ENCODE measurements at places on chromosomes 16 and 17. TPM values are rescaled to one million over a fixed set of nuclear protein-coding genes. Genes with fewer than 3 reads are reported as not detected.

- DNase-seq: no peak
Observed at GRCh38 chr17:45201457-45201856, 20.2 kb upstream of the FMNL1 start.

GRCh38 chr17:59642565-59642964, 22.9 kb downstream of the CLTC start:
- no peak for DNase-seq

DNA sequence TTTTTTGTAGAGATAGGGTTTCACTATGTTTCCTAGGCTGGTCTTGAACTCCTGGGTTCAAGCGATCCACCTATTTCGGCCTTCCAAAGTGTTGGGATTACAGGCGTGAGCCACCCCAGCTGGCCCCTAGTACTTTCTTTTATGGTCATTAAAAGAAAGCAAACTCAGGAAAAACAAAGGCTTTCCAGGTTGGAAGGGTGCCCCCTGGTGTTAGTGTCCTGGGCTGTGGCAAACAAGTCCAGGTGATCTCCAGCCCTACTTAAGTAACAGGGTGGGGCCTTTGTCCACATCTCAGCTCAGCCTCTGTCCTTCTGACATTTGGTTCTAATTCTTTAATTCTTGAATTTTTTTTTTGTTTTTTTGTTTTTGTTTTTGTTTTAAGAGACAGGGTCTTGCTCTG, 6.9 kb downstream of the IGFBP4 start:
- peak; percentile 46 for DNase-seq

The CDR2 gene
- total RNA-seq: 83.0 TPM

The OTOP2 gene
- total RNA-seq: not detected

The SCIMP gene
- total RNA-seq: 1.0 TPM

DNA sequence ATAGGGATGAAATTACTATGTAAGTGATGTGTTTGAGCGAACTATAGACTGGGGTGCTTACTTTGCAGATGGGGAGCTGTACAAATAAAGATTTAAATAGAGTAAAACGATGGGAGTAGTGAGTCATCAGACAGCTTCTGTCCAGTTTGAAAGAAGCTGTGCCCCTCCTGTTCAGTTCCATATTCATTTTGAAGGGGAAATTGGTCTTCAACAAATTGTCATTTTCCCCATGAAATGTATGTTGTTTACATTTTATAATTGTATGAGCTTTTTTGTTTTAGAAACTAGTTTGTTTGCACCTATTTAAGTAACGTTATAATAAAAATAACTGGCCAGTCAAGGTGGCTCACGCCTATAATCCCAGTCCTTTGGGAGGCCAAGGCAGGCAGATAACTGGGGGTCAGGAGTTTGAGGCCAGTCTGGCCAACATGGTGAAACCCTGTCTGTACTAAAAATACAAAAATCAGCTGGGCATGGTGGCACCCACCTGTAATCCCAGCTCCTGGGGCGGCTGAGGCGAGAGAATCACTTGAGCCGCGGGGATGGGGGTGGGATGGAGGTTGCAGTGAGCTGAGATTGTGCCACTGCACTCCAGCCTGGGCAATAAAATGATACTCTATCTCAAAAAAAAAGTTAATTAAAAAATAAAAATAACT, 20.2 kb downstream of the SEC14L1 start:
- DNase-seq: no peak

The BAHCC1 gene
- 13.7 TPM for total RNA-seq

DNA sequence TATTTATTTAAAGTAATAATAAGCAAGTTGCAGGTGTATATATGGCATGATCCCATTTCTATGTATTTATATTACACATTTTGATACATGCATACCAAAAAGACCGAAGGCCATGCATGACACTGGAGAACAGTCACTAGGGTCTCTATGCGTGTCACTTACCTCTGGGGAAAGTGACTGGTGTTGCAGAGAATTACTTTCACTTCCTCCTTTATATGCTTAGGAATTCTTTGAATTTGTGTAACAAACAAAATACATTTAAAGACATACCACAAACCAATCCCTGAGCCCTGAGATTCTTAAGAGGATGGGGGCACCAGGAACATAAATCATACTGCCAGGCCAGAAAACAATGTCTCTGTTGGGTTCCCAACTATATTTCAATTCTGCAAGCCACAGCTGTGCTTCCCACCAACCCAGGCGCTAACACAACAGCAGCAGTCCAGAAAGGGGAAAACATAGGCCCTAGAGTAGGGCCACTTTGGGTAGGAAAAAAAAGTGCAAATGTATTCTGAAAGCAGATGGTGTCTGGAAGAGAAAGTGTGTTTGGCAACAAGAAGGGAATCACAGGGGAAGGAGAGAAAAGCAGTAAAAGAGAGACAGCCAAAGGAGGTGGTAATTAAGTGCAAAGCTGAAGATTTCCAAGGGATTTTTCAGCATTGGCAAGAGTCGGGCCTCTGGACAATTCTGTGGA, 24.5 kb upstream of the HYDIN start:
- DNase-seq: no peak

The LGALS9B gene
- total RNA-seq: not detected

DNA sequence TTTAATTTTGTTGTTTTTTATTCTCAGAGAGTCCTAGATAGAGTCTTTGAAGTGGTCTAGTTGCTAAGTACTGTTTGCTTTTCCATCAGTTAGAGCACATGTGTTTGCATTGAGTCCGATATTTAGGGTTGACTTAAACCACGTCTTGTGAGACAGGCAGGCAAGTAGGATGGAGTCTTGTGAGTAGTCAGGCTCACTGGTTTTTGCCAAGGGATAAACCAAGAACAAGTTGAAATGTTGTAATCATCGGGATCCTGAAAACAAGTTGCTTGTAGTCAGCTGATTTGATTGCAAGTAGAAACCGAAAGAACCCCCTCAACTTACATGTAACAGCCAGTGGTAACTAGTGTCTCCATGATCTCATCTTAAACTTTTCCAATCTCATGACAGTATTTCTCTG, 17.2 kb downstream of the ATP6V0A1 start:
- DNase-seq: no peak

DNA sequence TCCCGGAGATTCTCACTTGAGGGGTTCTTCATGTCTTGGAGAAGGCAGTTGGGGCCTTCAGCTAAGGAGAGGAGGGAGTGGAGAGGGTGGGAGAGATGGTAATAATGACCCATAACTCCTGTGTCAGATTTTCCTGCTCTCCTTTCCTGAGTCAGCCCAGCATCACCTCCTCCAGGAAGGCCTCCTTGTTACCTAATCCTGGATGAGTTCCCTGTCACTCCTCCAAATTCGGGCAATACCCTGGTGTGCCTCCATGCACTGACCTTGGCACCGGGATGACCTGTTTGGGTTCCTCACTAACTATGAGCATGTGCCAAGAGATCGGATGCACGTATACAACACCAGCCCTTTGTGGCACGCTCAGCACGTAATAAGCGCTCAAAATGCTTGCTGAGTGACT, 38.8 kb downstream of the SDK2 start:
- no peak for DNase-seq

DNA sequence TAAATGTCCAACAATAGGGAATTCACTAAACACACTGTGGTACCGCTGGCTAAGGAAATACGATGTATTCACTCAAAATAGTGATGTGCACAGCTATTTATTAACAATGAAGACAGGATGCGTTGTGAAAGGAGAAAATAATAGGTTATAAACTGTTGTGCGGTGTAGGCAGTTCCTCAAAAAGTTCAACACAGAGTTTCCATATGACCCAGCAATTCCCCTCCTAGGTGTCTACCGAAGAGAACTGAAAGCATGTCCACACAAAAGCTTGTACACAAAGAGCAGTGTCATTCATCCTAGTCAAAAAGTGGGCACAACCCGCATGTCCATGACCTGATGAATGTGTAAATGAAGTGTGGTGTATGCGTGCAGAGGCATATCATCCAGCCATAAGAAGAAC, 1.2 kb upstream of the CES1 start:
- no peak for DNase-seq

DNA sequence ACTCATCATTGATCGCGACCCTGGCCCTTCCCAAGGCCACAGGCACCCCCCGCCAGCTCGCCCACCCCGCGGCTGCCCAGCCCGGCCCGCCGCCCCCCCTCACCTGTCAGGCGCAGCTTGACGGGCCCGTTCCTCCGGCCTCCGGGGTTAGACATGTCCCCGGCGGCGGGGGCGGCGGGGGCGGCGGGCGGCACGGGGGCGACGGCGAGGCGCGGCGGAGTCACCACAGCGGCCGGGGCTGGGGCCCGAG, 456 bp downstream of the SMURF2 start:
- DNase-seq: peak; percentile 57

GRCh38 chr17:59513934-59514841, 51.2 kb upstream of the DHX40 start:
- peak; percentile 97 for DNase-seq

DNA sequence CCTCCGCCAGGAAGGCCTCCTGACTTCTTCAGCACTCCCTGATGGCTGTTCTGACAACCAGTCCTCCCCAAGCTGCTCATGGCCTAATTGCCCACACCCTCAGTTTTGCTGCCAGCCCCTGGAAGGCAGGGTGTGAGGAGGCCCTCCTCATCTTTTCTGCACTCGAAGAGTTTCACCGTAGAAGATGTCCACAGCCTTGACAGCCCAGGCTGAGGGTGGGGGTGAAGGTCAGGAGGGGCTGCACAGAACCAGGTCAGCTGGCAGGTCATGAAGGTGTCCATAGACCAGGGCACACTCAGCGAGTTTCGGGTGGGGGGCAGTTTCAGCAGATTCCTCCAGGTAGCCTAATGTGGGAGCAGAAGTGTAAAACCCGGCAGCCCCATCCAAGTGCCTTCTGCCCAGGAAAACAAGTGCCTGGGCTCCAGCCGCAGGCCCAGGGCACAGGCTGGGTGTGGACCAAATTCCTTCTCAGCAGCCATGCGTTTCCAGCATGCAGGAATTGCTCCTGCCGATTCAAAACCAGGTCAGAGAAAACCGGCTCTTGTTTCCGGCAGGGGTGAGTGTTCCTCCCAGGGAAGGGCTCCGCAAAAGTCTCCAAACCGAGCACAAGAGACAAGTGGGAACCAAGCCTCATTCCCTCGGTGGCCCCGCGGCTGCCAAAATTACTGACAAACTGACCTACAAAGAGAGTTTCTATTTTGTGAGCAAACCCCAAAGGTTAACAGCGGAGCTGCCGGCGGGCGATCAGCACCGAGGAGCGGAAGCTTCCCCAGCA, 228.8 kb downstream of the C16orf78 start:
- peak; percentile 86 for DNase-seq

- no peak for DNase-seq
Observed at GRCh38 chr16:89744813-89745212, 23.5 kb downstream of the ZNF276 start.

DNA sequence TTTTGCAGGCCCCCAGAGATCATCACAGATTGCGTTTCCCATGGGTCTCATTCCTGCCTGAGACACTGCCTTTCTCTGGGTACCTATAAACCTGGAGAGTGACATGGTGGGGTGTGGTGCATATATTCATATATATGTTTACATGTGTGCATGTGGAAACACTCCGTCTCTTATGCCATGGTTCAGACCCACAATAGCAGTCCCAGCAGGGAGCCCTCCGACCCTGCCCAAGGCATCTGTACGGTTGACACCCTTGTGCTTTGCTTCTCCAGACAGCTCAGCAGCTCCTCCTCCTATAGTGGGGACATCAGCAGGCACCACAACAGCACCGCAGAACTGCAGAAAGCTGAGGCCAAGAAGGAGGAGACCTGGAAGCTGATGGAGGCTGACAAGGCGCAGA, 116.8 kb downstream of the ABCC6 start:
- DNase-seq: no peak
